ENCODE measurements at places on chromosomes 2 and 18.

DNA sequence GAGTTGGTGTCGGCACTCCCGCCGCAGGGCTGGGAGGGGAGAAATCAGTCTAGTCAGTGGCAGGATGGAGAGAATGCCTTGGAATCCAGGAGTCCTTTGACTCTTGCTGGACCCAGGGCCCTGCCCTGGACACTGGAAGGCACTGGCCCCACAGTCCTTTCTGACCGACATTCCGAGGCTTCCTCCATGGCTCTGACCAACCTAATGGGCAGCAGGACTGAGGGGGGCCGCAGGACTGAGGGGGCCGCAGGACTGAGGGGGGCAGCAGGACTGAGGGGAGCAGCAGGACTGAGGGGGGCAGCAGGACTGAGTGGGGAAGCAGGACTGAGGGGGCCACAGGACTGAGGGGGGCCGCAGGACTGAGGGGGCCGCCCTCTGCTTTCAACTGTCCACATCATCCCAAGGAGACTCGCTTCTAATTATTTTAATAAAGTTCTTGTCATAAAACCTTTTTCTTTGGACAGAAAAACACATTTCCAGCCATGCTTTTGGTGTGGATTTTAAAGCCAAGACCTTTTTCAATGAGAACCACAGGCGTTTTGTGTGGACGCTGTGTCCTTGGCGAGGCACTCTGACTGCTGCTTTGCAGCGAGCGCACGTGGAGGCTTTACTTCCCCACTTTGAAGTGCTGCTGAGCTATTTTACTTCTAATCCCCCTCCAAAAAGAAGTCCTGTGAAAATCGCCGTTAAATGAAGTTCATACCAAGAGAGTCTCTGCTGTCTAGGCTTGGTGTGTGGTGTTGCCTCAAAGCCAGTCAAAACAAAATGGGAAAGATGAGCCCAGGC is 226.1 kb downstream of the TWIST2 start:
- DNase-seq, result no peak

DNA sequence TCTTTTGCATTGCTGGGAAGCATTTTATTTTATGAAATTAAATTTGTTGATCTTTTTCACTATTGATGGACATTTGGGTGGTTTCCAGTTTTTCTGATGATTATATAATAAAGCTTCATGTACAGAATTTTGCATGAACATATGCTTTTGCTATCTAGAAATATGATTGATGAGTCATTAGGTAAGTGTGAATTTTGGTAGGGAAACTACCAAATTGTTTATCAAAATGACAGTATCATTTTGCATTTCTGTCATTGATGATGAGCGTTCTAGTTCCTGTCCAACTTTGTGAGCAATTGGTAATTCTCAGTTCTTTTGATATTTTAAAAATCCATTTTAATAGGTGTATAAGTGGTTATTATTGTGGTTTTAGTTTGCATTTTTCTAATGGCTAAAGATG is 67.7 kb downstream of the TAF4B start:
- no peak for DNase-seq

GRCh38 chr2:176242276-176242675 is 27.0 kb upstream of the MTX2 start:
- DNase-seq, result no peak

DNA sequence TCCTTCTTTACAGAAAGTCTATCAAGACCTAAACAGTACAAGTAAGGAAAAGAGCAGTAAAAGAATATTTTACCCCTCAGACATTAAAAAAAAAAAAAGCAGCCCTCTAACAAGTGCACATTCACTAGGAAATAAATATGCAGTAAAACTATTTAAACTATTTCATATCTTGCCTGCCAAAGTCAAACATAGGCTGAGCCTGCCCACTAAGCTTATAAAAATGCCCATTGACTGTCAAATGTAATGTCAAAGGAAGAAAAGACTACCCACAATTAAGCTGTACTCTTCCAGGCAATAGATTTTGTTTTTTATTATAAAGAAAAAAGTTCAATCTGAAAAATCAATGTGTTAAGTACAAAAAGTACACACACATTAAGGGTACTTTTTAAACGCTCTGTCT is 11.8 kb downstream of the ALS2 start:
- DNase-seq, result no peak

GRCh38 chr2:160358046-160358445 is 135.6 kb downstream of the RBMS1 start:
- no peak for DNase-seq
